Activated CD4-positive, alpha-beta T cell treated with anti-CD3 and anti-CD28 coated beads, Interleukin-2, amount 50 U/mL, for 1 hour (primary cell): ENCODE measurements at places on chromosomes 13 and 19.
A peak's percentile ranks its signal among the peaks of the same experiment; 100 is the strongest.

GRCh38 chr13:23159205-23159759 is 21.5 kb upstream of the SGCG start:
- DNase-seq, result no peak

- DNase-seq, result no peak
Measured at GRCh38 chr13:24925318-24926231, 161.6 kb downstream of the RNF17 start.

DNA sequence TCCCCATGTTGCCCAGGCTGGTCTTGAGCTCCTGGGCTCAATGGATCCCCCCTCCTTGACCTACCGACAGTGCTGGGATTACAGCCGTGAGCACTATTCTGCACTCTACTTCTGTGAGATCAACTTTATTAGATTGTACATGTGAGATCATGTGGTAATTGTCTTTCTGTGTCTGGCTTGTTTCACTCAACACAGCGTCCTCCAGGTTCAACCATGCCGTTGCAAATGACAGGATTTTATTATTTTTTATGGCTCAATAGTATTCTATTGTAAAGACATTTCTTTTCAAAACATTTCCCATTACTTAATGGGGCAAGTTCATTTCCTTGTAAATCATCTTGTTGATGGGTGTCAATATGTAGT is 1.5 kb upstream of the OBI1 start:
- DNase-seq, result no peak

DNA sequence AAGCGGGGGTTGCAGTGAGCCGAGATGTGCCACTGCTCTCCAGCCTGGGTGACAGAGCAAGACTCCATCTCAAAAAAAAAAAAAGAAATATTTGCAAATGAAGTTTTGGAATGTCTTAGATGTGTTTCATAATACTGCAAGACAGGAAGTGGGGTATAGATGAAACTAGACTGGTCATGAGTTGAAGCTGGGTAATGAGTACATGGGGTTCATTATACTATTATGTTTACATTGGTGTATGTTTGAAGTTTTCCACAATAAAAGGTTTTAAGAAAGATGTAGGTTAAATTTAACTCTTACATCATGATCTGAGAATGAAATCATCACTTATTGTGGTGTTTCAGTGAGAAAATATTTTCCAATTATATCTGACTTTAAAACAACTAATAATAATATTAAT is 19.0 kb downstream of the FNDC3A start:
- DNase-seq, result no peak

- DNase-seq, result no peak
Measured at GRCh38 chr13:23865906-23866305, 23.3 kb downstream of the MIPEP start.

DNA sequence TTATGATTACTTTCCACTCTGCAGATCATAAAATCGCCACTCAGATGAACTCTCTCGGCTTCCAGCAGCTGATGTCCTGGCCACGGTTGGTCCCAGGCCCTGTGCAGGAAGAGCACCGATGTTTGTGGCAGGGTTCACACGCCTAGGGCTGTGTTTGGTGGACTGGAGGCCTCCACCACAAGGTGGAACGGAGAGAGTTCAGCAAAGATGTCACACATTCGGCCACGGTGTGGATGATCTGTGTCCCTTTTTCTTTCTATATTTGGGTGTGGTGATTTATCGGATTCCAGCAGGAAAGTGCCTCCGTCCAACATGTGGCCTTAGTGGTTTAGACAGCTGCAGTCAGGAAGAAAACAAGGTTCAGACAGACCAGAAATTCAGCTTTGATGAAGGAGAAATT is 521 bp upstream of the SHISA2 start:
- no peak for DNase-seq

DNA sequence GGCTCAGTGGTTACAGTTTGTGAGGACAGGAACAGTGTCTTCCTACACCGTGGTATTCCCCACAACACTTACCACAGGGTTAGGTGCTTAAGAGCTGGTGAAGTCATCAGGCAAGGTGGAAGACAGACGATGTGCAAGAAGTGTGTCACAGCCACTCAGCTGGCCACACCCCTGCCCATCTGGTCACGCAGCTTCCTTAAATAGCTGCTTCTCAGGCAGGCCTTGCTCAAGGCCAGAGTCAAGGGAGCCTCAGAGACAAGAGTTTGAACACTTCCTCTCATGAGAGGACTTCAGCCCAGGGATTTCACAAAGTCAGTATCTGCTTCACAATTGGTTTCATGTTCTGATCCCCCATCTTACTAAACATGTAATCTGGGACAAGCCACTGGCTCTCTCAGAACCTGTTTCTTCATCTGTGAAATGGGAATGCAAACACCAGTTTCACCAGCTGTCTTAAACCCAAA is 80.3 kb upstream of the FRY start:
- no peak for DNase-seq

DNA sequence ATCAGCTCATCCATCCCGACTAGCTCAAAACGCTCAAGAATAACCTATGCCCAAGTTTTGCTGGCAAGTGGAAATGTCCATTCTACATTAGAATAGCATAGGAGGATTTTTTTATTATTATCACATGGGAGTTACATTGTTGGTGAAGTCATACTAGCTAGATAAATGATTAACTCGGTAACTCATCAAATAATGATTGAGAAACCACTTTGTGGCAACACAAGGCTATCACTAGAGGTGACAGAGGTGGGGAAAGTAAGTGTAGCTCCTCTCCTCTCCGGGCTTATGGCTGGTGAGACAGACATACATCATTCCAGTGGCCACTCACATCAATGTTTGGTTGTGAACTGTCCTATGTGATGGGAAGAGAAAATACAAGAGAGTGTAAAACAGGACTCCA is 161.6 kb downstream of the ZIC5 start:
- DNase-seq, result no peak

GRCh38 chr13:90918536-90918935 is 429.0 kb upstream of the MIR17HG start:
- no peak for DNase-seq

- DNase-seq, result no peak
Measured at GRCh38 chr13:30009411-30009810, 159.0 kb upstream of the UBL3 start.

GRCh38 chr13:95251641-95252040 is 49.6 kb downstream of the ABCC4 start:
- no peak for DNase-seq

DNA sequence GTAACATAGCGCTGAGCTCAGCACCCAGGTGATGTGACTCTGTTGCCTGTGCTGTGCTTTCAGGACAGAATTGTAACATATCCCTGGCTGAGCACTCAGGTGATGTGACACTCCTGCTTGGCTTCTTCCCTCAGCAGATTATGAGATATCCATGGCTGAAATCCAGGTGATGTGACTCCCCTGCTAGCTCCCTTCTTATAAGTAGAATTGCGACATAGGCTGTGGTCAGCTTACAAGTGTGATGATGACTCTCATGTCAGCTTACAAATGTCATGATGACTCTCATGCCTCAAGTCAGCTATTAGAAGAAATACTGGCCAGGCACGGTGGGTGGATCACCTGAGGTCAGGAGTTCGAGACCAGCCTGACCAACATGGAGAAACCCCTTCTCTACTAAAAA is 14.3 kb upstream of the ZNF429 start:
- DNase-seq, result no peak

GRCh38 chr19:33725567-33725966 is 71.1 kb upstream of the KCTD15 start:
- no peak for DNase-seq

DNA sequence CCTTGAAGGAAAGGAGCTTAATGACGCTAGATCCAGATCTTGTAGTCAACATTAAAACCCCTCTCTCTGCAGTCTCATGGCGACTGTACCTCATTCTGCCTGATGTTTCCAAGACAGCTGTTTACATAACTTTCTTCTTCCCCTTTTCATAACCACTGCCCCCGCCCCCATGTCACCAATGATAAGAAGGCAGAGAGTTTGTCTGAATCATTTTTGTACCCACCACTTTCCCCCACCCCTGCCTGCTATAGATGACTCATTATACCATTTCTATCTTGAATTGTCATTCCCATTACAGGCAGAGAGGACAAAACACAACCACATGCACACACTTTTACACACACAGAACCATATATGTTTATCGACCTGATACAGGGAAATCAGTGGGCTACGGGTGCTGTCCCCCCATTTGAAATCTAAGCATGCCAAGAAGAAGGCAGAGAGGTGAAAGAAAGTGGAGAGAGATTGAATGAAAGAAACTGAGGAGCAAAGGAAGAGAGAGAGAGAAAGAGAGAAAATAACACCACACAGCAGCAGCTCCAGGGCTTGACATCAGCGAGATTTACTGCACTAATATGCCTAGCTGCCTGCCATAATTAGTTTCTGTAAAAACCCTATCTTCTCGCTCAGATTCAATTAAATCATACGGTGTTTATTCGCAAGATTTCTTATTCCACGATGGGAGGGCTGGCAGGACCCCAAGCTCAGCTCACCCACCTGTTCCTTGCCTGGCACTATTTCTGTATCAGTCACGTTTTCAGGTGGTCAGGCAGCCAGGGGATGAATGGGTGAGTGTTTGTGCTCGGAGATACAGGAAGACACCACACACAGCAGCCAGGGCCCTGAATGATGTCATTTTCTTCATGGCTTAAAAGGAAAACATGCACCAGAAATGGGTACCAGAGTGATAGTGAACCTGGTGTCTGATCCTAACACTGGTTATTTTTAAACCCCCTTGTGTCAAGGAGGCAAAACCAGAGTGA is 114.3 kb upstream of the SERP2 start:
- DNase-seq, result peak; percentile 64

DNA sequence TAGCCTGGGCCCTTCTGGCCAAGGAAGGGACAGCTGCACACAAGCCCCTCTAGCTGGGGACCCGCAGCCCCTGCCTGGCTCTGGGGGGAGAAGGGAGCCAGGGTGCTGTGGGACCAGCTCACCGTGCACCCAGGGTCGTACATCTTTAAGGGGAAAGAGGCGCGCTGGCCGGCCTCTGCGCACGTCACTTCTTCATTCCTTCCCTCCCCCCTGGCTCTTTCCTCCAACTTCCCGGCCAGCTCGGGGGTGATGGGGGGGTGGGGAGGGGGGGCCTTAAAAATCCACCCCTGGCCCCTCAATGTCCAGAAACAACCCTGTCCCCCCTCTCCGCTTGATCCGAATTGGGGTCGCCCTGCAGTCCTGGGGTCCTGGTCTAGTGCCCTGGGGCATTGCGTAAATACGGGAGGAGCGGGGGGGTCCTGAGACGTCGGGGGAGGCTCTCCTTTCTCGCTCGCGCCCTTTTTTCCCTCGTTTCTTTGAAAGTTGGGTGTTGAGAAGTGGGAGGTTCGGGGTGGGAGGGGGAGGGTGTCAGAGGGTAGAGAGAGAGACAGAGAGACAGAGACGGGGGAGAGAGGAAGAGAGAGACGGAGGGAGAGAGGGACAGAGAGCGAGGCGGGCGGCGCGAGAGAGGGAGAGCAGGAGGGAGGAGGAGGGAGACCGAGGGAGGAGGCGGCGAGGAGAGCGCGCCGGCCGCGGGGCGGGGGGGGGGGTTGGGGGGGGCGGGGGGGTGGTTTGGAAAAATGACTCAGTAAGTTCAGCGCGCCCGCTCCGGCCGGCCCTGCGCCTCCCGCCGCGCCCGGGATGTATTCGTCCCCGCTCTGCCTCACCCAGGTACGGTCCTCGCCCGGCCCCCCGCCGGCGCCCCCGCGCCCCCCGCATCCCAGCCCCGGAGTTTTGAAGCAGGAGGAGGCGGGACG is at the start of gene NFIC:
Gene NFIC (plus strand): TSS at position 748 of the 917 bp plus-strand sequence. CDS start 54 bp downstream, at position 802.
- DNase-seq, result peak; percentile 38

DNA sequence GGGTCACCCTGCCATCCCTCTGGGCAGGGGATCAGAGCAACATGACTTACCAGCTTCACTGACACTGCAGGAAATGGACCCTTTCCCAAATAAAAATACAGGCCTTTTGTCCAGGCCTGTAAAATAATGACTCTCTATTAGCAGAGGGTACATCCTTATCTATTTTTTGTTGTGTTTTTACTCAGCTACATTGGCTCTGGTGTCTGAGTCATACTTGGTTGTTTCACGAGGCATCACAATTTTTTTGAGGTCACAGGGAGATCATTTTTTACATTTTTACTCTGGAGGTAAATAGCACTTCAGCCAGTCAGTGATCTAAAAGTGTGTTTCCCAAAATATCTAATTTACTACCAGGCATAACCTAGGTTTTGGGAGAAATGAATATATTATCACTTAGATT is 6.9 kb upstream of the HTR2A start:
- DNase-seq, result no peak

DNA sequence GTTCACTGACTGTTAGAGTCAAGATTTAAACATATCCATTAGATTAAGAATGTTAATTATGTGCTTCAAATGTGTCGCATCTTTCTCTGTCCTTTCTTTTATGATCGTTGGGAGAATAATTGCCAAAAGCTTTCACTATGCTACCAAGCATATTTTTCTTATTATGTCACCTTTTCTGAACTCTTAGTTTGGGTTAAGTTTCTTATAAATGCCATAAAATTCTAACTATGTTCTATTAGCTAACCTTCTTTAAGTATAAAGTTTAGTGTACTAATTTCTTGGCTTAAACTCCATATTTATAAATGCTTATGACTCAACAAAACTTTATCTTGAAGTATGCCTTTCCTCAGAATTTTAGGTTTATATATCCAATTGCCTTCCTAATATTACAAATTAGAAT is 1759.4 kb downstream of the PCDH9 start:
- DNase-seq, result no peak

DNA sequence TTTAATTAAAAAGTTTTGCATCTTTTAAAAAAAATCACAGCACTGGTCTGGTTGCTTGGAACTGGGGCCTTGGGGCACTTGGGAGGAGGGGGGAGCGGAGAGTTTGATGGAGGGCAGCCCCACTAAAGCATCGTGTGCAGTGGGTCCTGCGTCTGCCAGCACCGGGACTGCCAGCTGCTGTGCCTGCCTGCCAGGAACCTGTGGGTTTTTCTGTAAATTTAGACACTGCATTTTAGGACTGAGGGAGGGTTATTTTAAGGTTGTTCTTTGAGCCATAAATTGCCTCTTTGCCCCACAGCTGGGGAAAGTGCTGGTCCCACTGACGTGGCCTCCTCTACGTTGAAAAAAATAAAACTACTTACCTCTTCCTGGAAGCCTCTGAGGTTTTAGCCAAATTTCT is 2.9 kb downstream of the KLF2 start:
- no peak for DNase-seq

- no peak for DNase-seq
Measured at GRCh38 chr19:632579-633067, 714 bp downstream of the POLRMT start.

DNA sequence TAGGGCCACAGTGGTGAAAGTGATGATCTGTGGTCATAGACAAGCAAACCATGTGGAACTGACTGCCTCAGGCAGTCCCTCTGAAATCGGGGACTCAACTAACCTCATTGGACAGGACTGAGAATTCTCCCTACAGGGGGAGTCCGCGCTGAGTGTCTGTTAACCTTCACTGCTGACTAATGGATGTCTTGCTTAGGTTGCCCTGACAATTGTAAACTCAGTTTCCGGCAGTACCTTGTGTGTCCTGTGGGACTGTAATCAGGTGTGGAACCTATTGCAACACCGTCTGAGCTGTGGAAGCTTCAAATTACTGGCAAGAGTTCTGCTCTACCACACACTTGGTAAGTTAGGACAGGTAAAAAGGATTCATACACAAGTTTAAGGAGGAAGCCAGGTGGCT is 21.8 kb downstream of the ZNF77 start:
- DNase-seq, result no peak
